GM23338 (cell line): ENCODE measurements at places on chromosomes 3 and 15. TPM values are rescaled to one million over a fixed set of nuclear protein-coding genes. Genes with fewer than 3 reads are reported as not detected.

CHRM5 gene
- polyA plus RNA-seq = not detected in 2 replicates

SV2B gene
- polyA plus RNA-seq = 0.06 and 0.09 TPM in 2 replicates

MESP2 gene
- 0.24 and 0.68 TPM in 2 replicates for polyA plus RNA-seq

PLA2G4F gene
- polyA plus RNA-seq = not detected in 2 replicates

GRK7 gene
- not detected in 2 replicates for polyA plus RNA-seq

NPTN gene
- 53.0 and 56.3 TPM in 2 replicates for polyA plus RNA-seq

PPARG gene
- 0.15 TPM in 1 of 2 replicates, not detected in the other for polyA plus RNA-seq

GP9 gene
- not detected in 2 replicates for polyA plus RNA-seq

PEX5L gene
- polyA plus RNA-seq = 4.6 and 6.3 TPM in 2 replicates

GOLGA6B gene
- 0.65 TPM in 1 of 2 replicates, not detected in the other for polyA plus RNA-seq

AHSG gene
- 0.18 and 0.21 TPM in 2 replicates for polyA plus RNA-seq

C3orf20 gene
- not detected in 2 replicates for polyA plus RNA-seq

LTK gene
- 0.40 TPM in 1 of 2 replicates, not detected in the other for polyA plus RNA-seq

REC114 gene
- not detected in 2 replicates for polyA plus RNA-seq

WNT5A gene
- 0.53 and 0.82 TPM in 2 replicates for polyA plus RNA-seq

SLC28A2 gene
- 0.14 and 0.18 TPM in 2 replicates for polyA plus RNA-seq

CMTM8 gene
- polyA plus RNA-seq = 19.9 and 22.2 TPM in 2 replicates

AP3S2 gene
- 8.5 and 9.4 TPM in 2 replicates for polyA plus RNA-seq

CTXN2 gene
- polyA plus RNA-seq = 0.10 TPM in 1 of 2 replicates, not detected in the other

TRNT1 gene
- polyA plus RNA-seq = 25.2 and 36.4 TPM in 2 replicates

CFAP20DC gene
- 4.9 and 7.4 TPM in 2 replicates for polyA plus RNA-seq

TM4SF18 gene
- 1.4 and 2.0 TPM in 2 replicates for polyA plus RNA-seq

CRTAP gene
- 71.9 and 75.3 TPM in 2 replicates for polyA plus RNA-seq

ACTR8 gene
- polyA plus RNA-seq = 16.2 and 19.8 TPM in 2 replicates

C3orf80 gene
- 0.40 and 0.57 TPM in 2 replicates for polyA plus RNA-seq

TM4SF4 gene
- not detected in 2 replicates for polyA plus RNA-seq

C3orf22 gene
- polyA plus RNA-seq = not detected in 2 replicates

GMPS gene
- 61.9 and 72.0 TPM in 2 replicates for polyA plus RNA-seq

NLGN1 gene
- 4.4 and 6.5 TPM in 2 replicates for polyA plus RNA-seq

CIB2 gene
- 56.6 and 59.5 TPM in 2 replicates for polyA plus RNA-seq

CYP8B1 gene
- polyA plus RNA-seq = not detected in 2 replicates

CAND2 gene
- 4.5 and 5.6 TPM in 2 replicates for polyA plus RNA-seq

ACSBG1 gene
- polyA plus RNA-seq = 1.9 TPM in 2 replicates

PLCD1 gene
- 15.3 and 16.0 TPM in 2 replicates for polyA plus RNA-seq

SLC35G2 gene
- polyA plus RNA-seq = 6.0 and 6.8 TPM in 2 replicates

ZNF80 gene
- polyA plus RNA-seq = not detected in 2 replicates

TMEM40 gene
- 0.48 and 0.56 TPM in 2 replicates for polyA plus RNA-seq

IGSF11 gene
- polyA plus RNA-seq = 0.68 and 1.0 TPM in 2 replicates

GOLGA8T gene
- polyA plus RNA-seq = not detected in 2 replicates

COL6A5 gene
- 0.05 TPM in 1 of 2 replicates, not detected in the other for polyA plus RNA-seq

PLSCR5 gene
- not detected in 2 replicates for polyA plus RNA-seq

TF gene
- 0.03 and 0.16 TPM in 2 replicates for polyA plus RNA-seq

ITIH3 gene
- polyA plus RNA-seq = not detected in 2 replicates

CLDN18 gene
- polyA plus RNA-seq = 0.19 TPM in 1 of 2 replicates, not detected in the other

GCHFR gene
- polyA plus RNA-seq = 38.9 and 40.2 TPM in 2 replicates

CCR9 gene
- polyA plus RNA-seq = not detected in 2 replicates

RPP14 gene
- 10.5 and 11.7 TPM in 2 replicates for polyA plus RNA-seq

ERC2 gene
- polyA plus RNA-seq = 6.0 and 13.7 TPM in 2 replicates
